Calu3 (cell line): ENCODE measurements at places on chromosomes 5 and 9. TPM values are rescaled to one million over a fixed set of nuclear protein-coding genes. Genes with fewer than 3 reads are reported as not detected.

IL5 gene
- total RNA-seq: not detected in 2 replicates

RPS14 gene
- total RNA-seq: 2,194 and 2,330 TPM in 2 replicates

CCL27 gene
- not detected in 2 replicates for total RNA-seq

SPINK1 gene
- total RNA-seq: 307 and 444 TPM in 2 replicates

CNTNAP3 gene
- 6.3 and 9.3 TPM in 2 replicates for total RNA-seq

LHX3 gene
- total RNA-seq: not detected in 2 replicates

CXCL14 gene
- 0.27 TPM in 1 of 2 replicates, not detected in the other for total RNA-seq

PHYKPL gene
- total RNA-seq: 87.5 and 96.7 TPM in 2 replicates

DNA sequence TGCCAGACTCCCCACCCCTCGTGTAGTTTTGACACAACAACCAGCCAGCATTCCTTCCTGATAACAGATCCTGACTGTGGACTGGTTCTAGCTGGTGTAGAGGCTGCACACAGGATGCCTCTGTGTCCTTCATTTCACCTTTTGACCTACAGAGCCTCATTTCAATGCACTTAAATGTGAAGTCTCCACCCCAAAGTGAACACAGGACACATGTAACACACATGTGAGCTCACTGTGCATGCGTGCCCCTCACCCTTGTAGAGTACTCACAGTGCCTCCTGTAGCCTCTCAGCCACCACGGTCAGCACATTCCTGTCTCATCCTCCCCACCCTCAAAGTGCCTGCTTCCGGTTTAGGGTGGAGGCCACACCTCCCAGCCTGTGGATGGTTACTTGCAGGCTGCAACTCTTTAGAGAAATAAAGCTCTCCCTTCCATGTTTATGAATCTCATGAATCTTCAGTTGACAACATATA, 11.6 kb upstream of the NKD2 start:
- no peak for DNase-seq

- no peak for DNase-seq
Measured at GRCh38 chr9:12394105-12394504, 299.1 kb upstream of the TYRP1 start.

GRCh38 chr9:78898234-78898633, 601.3 kb downstream of the PSAT1 start:
- no peak for DNase-seq

DNA sequence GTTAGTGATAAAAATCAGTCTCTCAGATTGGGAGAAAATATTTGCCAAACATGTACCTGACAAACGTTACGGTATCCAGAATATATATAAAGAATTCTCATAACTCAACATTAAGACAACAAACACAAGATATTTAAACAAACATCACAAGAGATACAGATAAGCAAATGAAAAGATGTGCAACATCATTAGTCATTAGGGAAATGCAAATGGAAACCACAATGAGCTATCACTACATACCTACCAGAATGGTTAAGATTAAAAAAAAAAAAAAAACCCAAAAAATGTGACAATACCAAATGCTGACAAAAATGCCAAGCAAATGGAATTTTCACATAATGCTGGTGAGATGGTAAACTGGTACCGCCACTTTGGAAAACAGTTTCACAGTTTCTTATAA, 15.4 kb downstream of the CERT1 start:
- DNase-seq: no peak

DNA sequence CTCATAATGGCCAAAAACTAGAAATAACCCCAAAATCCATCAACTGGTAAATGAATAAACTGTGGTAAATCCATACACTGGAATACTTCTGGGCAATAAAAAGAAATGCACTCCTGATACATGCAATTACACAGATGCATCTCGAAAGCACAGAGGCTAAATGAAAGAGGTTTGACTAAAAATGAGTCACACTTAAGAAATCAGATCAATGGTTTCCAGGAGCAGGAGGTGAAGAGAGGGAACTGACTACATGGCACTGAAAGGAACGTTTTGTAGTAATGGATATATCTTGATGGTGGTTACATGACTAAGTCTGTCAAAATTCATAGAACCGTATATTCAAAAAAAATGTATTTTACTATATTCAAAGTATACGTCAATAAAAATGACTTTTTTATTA, 42.4 kb downstream of the STRBP start:
- no peak for DNase-seq

GRCh38 chr5:150465927-150466326, 16.4 kb upstream of the RPS14 start:
- no peak for DNase-seq

GRCh38 chr5:25029004-25029403, 384.2 kb upstream of the CDH10 start:
- DNase-seq: no peak

DNA sequence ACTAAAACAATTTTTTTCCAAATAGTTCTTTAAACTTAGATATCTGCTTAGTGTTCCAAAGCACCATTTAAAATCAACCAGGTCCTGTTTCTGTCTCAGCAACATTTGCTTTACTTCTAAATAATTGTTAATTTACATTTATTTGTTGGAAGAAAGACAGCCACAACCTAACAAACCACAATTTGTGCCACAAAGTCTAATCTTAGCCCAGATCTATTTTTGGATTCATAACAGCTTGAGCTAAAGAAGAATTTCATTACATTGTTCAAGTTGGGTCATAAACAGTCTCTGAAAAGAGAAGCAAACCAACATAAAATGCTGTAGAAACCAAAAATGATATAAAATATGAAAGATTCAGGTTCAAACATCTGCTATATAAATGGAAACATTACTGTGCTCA, 24.4 kb downstream of the MLLT3 start:
- no peak for DNase-seq

- DNase-seq: no peak
Measured at GRCh38 chr5:13625616-13626198, 318.8 kb downstream of the DNAH5 start.

GRCh38 chr9:81610740-81611107, 78.6 kb downstream of the TLE1 start:
- DNase-seq: no peak

- DNase-seq: peak; percentile 34
Measured at GRCh38 chr9:17793713-17794622, 215.1 kb downstream of the SH3GL2 start.

GRCh38 chr5:2542821-2543220, 208.7 kb downstream of the IRX2 start:
- DNase-seq: no peak

DNA sequence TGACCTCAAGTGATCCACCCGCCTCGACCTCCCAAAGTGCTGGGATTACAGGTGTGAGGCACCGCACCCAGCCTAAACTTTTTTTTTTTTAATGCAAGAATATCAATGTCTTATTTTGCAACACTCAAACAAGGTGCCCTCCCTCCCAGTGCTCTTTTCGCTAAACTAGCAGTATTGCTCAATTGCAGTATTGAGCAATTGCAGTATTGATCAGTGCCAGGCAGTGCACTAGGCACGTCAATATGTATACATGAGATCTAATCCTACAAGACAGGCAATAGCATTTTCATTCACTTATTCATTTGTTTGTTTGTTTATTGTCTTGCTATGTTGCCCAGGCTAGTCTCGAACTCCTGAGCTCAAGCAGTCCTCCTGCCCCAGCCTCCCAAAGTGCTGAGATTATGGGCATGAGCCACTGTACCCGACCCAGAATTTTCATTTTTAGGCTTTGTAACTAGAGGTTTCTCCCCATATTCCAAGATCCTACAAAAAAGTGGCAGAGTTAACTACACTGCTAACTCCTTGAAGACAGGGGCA, 94.5 kb downstream of the TTLL11 start:
- DNase-seq: no peak

DNA sequence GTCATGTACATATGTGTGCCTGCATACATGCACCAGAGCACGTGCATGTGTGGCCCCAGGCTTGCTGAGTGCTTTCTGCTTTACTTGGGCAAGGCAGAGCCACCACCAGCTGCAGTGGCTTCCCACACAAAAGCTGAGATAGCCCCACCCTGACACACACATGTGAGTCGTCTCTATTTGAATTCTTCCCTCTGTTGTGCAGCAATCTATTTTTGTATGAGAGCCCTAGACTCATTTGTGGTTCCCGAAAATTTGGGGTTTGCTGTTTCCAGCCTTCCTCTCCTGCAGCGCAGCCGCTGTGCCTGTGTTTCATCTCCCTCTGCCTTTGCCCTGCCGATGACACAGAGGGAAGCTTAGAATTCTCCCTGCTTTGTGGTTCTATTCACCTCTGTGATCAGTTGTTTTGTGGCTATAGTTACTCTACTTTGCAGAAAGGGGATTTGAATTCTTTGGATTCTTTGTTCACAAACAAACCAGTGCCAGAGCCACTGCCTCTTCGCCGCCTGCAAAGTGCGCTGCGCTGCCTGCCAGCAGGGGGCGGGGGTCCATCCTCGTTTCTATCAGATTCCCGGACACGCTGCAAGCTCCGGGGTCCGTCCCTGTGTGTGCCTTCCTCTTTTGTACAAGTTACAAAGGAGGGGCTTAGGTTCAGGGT, 95.8 kb upstream of the DAP start:
- peak; percentile 70 for DNase-seq

- DNase-seq: no peak
Measured at GRCh38 chr9:110928599-110928998, 109.7 kb downstream of the LPAR1 start.

DNA sequence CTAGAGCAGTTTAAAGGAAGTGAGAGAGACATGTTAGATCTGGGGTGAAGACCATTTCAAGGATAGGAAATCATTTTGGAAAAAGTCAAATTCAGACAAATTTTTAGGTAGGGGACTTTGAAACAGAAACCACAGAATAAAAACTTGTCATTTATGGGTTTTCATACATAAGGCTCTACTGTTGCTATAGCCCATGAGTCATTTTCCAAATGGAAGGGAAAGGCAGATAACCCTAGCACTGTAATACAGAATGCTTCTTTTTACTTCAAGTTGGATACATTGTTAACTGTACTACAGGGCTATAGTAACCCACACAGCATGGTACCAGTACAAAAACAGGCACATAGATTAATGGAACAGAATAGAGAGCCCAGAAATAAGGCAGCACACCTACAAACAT, 455.4 kb downstream of the EBF1 start:
- DNase-seq: no peak
